Hematopoietic multipotent progenitor cell treated with erythropoietin and hydrocortisone succinate and interleukin-3 and kit ligand, for 8 days (in vitro differentiated cells): ENCODE measurements at places on chromosomes 1 and 21.

DNA sequence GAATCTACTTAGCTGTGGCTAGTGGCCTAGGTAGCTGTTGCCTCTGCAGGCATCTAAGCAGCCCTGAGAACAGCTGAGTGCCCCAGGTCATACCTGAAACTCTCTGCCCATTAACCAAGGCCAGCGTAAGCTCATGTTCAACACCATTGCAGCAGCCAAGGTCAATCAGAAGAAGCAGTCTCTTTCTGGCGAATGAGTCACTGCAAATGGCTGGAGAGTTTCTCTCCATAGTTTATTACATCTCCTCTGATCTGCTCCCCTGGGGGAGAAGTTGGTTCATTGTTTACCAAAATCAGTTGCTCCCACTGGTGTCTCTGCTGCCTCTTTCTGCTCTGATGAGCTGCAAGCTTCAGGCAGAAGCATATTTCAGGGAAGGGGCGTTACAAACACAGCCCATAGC is 6.9 kb upstream of the BCL9 start:
- no peak for DNase-seq

GRCh38 chr21:36080386-36080785 is 10.6 kb downstream of the CBR1 start:
- DNase-seq = no peak

GRCh38 chr1:51310871-51311613 is 19.3 kb downstream of the TTC39A start:
- no peak for DNase-seq

DNA sequence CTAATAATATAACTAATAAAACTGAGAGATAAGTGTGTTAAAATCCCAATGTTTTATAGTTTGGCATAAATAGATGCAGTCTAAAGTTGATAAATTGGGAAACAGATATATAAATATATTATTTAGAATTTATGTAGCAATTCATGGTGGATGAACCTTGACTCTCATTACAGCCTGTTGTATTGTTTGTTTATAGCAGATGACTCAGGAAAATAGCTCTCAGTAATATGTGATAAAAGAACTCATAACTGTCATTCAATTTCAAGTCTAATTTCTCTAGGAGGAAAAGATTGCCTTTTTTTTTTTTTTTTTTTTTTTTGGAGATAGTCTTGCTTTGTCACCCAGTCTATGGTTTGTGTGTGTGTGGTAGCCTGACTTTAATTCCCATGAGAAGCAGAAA is 603.2 kb upstream of the PKN2 start:
- no peak for DNase-seq

GRCh38 chr1:209427811-209428210 is 155.7 kb upstream of the CAMK1G start:
- DNase-seq = no peak

DNA sequence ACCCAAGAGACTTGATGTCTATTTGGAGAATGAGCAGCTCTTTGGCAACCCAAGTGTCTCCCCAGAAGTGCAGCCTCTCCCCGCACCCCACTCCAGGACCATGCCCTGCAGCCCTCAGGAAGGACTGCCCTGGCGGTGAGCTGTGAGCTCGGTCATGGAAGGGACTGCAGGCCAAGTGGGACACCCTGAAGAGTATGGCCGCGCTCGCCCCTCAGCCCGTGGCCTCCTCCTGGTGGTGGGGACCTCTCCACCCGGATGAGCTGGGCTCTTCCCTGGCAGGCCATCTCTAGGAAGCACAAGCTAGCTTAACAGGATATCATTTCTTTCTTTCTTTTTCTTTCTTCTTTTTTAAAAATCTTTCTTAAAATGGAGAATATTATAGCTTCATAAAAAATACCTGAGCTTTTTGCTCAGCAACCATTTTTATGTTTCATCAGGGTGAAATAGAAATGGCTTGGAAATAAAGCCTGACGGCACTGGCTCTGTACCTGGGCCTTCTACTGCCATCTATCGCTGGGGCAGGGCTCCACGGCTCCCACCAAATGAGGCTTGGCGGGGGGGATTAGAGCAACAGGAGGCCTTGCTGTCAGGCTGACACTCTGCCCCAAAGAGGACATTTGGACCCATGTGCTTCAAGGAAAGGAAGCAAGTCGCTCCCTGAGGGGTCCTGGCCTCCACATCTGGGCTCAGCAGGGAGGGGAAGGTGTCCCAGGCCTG is 296.2 kb upstream of the VAMP3 start:
- DNase-seq = no peak

GRCh38 chr1:43861337-43861736 is 72.3 kb upstream of the ARTN start:
- DNase-seq = no peak

GRCh38 chr1:24541711-24542346 is 14.1 kb upstream of the NCMAP start:
- DNase-seq = no peak

DNA sequence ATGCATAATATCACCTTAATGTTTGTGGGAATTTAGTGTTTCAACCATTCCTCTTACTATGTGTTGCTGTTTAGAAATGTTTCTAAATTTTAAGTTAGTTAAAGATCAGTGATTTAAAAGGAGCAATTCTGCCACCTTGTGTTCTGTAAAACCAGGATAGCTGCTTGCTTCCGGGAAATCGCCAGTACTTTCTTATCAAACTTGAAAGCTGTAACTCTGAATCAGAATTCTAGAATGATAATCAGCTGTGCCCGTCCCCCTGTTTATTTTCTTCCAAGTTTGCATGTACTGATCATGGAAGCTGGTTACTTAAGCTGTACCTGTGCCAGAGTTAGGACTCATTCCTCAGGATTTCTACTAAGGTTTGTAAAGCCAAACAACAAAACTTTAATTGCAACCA is 656.4 kb downstream of the LTN1 start:
- peak; percentile 59 for DNase-seq

- DNase-seq = no peak
Observed at GRCh38 chr1:202587859-202588485, 122.3 kb downstream of the SYT2 start.

DNA sequence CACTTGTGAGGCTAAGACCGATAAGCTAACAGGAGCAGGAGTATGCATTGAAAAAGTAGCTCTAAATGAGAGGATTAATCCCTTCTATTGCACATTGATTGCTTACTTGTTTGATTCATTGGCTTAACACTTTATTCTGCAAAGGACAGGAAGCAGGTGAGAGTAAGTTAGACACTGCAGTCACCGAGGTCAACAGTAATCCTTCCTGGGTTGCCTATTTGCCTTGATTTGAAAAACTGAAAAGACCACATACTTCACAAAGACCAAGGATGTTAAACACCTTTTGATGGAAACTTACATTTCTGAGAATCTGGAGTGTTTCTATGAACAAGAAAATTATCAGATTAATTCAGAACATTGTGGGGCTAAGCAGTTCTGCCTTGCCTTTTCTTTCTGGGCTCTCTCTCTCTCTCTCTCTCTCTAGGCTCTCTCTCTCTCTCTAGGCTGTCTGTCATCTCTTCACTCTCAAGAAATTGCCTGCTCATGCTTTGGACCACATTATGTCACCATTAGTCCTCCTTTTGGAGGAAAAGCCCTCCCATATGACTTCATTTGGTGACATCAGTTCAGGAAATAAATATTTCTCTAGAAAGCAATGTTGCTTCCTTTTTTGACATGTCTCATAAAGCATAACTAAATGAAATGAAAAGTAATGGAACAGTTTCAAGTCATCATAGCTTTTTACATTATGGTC is 103.8 kb downstream of the TNFSF18 start:
- DNase-seq = no peak

GRCh38 chr1:42658877-42659337 is 684 bp downstream of the PPIH start:
- no peak for DNase-seq

GRCh38 chr1:92851729-92852128 is 19.9 kb downstream of the RPL5 start:
- peak; percentile 90 for DNase-seq

DNA sequence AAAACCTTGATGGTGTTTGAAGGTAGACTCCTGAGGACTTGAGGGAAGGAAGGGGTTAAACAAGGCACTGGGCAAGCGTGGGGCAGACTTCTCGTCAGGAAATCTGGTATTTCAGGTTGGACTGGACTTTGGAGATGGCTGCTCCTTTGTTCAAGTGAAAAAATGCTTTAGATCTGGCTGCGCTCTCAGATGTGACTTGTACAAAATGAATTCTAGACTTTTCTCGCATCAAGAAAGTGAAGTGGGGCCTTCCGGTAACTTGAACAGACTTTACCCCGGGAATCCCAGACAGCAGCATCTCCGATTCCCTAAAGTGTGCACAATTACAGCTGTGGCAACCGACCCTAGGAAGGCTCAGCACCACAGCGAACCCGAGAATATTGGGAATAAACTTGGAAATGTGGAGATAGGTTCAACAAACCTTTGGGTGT is 44.3 kb upstream of the ERRFI1 start:
- DNase-seq = no peak

GRCh38 chr1:1771096-1771495 is 7.2 kb downstream of the NADK start:
- no peak for DNase-seq

DNA sequence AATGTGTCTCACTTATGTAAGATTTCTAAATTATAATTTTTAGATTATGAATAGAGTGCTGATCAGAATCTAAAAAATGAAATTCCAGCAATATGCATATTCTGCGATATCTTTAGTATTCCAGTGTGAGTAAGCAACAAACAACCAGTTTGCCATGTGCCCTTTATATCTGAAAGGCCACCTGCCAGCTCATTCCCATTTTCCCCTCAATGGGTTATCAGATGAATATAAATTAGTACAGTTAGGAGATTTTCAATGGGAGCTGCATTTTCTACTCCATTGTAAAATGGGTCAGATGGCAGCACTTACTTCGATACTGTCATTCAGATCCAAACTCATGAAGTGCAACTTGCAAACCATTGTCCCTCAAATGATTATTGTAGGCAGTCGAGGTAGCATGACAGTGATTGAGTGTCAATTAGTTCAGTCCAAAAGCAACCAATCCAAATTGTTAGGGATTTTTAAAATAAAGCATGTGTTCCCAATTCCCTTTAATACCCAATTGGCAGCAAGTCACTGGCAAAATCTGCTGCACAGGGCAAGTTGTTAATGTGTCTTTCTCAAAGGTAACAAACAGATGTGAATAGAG is 680.3 kb downstream of the LRRIQ3 start:
- DNase-seq = no peak

- DNase-seq = peak; percentile 72
Observed at GRCh38 chr1:210582205-210582970, 253.7 kb downstream of the HHAT start.

GRCh38 chr1:211229365-211229759 is 29.8 kb upstream of the RCOR3 start:
- DNase-seq = no peak

DNA sequence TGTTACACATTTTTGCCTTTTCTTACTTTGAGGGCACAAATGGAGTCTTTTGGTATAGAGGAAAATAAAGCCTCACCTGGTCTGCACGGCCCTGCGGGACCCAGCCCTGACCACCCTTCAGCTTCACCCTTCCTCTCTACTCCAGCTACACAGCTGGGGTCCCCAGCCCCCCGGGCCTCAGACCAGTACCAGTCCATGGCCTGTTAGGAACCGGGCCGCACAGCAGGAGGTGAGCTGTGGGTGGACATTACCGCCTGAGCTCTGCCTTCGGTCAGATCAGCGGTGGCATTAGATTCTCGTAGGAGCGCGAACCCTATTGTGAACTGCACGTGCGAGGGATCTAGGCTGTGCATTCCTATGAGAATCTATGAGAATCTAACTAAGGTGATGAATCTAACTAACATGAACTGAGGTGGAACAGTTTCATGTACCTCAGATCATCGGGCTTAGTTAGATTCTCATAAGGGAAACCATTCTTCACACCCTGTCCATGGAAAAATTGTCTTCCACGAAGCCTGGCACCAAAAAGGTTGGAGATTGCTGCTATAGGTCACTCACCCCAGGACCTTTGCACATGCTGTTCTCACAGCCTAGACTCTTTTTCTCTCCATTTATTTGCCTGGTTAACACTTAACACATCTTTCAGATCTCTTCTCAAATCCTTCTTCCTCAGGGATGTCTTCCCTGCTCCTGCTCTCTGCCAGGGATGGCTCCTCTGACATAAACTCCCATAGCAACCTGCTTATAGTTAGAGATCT is 37.5 kb upstream of the ECE1 start:
- no peak for DNase-seq

- no peak for DNase-seq
Observed at GRCh38 chr1:234906654-234907053, 222.0 kb downstream of the TOMM20 start.

DNA sequence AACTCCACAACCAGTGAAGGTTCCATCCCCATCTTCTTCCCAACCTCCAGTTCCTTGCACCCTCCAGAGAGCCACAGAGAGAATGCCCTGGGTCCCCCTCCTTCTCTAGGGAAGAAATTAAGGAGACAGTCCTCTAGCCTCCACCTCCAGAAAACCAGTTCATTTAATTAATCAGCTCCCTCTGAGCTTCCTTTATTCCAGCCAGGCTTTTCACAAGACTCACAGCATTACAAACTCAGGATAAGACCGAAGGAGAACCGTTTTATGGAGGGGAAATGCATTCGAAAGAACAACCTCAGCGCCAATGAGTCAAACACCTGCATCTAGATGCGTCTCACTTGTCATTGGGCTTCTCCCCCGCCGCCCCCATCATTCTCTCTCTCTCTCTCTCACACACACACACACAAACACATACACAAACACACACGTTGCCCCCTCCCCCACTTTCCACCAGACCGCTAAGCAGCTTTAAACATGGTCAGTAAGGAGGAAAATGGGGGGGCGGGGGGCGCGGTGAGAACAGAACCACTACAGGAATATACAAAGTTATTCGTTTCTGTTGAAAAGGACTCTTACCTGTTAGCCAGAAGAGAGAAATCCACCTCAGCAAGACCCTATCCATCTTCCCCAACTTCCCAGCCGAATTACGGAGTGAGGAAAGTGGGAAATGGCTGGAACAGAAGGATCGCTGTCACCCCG is 544 bp downstream of the ILDR2 start:
- no peak for DNase-seq

DNA sequence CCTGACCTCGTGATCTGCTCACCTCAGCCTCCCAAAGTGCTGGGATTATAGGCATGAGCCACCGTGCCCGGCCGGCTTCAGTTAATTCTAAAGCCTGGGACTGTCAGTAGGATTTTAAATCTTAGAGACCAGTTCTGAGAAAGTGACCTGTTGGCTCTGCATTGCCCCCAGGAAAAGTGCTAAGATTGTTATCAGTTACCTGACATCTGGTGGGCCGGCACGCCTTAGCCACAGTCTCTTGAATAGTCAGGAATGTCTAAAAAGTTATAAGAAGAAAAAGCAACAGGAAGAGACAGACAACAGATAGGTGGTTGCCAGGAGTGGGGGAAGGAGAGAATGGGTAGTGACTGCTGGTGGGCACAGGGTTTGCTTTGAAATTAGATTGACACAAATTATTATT is 35.1 kb downstream of the RABGAP1L start:
- no peak for DNase-seq

DNA sequence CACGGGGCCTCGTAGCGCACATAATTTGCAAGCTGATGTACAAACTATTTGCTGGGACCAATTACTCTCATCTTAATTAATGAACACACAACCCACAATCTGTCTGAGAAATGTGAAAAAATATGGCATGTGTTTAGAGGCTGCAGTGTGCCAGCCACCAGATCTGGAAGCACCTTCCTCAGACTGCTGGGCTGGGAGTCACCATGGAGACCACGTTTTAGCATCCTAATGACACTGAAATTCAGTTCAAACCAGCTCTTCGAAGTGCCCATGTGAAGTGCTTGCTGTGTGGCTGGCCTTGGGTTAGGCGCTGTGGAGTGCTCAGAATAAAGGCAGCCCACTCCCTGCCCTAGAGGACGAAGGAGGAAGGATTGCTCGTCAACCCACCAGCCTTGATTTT is 482.4 kb downstream of the OMA1 start:
- no peak for DNase-seq
